Sigmoid colon (tissue), 7 donors: ENCODE measurements at places on chromosomes 1 and 21.

DNA sequence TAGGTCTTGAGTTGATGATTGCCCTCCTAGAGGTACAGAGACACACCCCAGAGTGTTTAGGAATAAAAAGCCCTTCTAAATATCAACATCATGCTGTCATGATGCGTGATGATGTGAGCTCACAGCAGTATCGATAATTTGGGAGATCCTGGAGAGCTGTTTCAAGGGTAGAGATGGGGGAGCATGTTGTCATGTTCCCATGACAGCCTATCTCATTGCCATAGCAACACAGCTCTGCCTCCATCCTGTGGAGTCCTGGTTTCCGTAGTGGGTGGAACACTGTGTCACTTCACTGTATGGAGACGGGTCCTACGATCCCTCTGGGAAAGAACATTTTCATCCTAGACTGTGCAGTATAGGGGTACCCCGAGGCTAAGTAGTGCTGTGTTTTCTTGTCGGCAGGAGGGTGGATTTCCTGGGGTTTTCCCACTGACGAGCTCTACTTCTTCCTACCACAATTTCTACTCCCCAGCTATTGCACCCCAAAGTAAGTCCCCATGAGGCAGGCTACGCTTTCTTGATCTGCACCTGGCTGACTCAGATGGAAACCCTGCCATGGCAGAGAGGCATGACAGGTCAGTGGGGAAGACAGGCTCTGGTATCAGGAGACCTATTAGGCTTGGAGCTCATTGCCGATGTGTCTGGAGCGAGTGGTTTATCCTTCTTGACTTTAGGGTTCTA, 7.2 kb downstream of the KISS1 start:
- no peak for DNase-seq

DNA sequence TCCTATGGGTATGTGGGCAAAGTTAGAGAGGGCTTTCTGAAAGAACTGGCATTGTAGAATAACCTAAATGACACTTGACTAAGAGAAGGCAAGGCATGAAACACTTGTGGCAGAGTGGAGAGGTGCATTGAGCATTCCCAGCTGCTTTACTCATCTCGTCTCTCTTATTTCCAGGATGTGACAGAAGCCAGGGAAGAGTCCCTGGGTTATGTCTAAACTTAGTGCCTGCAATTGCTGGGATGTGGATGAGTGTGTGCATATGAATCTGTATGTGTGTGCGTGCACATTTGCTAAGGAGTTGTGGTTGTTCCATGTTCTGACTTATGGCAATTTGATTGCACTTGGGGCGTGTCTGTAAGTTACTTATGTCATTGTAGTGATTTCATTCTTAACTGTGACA, 1326.5 kb upstream of the B3GALT2 start:
- DNase-seq, result no peak

DNA sequence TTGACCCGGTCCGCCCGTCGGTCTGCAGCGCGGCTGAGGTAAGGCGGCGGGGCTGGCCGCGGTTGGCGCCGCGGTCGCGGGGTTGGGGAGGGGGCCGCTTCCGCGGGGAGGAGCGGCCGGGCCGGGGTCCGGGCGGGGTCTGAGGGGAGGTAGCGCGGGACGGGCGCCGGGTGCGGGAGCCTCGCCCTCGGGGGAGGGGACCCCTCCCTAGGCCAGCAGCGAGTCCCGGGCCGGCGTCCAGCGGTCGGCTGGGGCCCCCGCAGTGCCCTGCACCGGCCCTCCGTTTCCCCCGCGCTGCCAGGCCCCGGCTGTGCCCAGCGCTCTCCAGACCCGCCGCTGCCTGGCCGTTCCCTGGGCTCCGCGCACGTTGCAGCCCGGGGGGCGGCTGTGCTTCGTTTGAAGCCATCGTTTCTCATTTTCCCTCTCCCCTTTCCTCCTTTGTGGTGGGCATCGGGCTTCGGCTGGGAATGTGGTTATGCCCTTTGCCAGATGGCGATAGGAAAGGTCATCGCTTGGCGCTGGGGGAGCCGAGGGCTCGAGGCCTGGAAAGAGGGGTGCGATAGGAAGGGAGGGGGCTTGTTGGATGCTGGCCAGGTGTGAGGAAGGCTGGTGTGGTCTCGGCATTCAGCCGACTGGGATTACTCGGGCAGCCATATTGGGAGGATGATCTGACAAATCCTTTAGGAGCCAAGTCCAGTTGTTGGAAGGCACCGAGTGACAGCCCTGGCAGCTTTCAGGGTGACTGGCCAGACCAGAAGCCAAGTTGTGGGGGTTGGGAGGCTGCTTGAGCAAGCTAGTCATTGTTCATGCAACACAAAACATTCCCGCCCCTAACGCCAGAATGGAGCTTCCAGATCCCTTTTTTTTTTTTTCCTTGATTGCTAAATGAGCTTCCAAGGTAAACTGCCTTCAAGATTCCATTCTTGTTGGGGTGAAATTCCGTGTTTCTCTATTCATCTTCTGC, 753 bp downstream of the KIF1B start:
- peak; percentile 98 for DNase-seq

GRCh38 chr1:67564193-67564592, 120.8 kb upstream of the GADD45A start:
- peak; percentile 76 for DNase-seq

- peak; percentile 73 for DNase-seq
These were observed 630 bp downstream of the ACP6 start for GRCh38 chr1:147669469-147670318.

GRCh38 chr1:114130213-114130612, 23.5 kb downstream of the SYT6 start:
- peak; percentile 6 for DNase-seq

DNA sequence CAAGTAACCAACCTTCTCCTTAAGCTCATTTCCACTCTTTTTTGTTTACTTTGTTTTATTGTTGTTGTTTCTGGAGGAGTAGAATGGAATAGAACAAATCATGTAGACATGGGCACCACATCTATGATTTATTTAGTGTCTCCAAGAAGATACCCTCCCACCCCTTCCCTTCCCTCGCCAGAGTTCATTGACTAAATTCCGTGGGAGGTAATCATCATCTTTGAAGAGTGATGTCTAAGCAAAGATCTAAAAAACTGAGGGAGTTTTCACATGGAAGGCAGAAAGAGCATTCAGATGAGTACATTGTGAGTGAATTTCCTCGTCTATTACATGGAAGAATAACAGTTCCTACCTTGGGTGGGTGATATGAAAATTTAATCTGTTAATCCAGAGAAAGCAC, 136.2 kb downstream of the SEC16B start:
- DNase-seq, result no peak

GRCh38 chr1:187010571-187011309, 182.0 kb downstream of the PLA2G4A start:
- DNase-seq, result no peak

GRCh38 chr1:178500936-178501554, 4.3 kb upstream of the CLEC20A start:
- no peak for DNase-seq

DNA sequence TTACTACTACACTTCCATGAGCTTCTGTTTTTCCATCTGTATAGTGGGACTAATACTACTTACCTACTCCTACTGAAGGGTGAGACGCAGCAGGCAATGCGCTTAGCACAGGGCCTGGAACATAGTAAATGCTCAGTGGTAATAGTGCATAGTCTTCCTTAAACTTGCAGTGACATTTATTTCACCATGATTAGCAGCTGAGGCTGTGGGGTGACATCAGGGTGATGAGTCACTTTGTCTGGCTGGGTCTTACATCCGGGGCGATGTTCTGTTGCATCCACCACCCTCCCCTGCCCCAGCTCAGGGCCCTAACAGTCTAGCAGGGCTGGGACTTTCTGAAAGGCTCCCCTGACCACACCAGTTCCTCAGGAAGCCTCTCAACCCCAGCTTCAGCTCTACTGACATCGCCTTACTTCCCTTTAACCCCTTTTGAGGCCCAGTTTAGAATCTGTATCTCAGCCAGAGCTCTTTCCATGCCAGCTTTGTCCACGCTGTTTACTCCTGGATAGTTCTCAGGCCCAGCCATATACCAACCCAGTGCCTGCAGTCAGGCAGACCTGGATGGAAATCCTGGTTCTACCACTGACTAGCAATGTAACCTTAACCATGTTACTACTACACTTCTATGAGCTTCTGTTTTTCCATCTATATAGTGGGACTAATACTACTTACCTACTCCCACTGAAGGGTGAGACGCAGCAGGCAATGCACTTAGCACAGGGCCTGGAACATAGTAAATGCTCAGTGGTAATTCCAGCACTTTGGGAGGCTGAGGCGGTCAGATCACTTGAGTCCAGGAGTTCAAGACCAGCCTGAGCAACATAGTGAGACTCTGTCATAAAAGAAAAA, 66.3 kb downstream of the CD58 start:
- DNase-seq, result peak; percentile 82

DNA sequence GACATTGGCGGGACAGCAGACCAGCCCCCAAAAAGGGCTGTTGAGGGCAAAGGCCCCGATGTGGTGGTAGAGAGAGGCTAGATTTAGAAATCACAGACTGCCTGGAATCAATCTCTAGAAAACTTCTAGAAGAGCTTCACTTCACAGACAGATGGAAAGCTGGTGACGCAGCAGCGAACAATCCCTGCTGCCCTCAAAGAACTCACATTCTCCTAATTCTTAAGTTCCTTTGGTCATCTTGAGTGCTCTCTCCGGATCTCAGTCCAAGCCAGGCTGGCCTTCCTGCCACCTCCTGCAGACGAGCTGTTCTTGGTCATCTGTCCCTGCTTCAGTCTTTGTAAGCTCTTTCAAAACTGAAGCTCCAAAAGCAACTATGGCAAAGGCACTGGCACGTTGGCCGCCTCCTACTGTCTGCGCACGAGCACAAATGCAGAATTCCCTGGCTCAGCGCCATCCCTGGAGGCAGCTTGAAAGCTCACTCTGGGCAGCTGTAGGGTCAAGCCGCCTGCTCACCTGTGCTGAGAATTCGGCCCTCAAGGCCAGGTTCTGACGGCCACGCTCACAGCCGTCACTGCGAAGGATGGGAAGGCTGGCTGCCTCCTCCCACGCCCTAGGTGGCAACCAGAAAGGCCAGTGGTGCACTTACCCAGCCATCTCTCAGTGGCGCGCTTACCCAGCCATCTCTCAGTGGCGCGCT, 110.6 kb downstream of the NPHP4 start:
- no peak for DNase-seq

- DNase-seq, result peak; percentile 76
These were observed 18.0 kb upstream of the ID3 start for GRCh38 chr1:23577056-23578004.

DNA sequence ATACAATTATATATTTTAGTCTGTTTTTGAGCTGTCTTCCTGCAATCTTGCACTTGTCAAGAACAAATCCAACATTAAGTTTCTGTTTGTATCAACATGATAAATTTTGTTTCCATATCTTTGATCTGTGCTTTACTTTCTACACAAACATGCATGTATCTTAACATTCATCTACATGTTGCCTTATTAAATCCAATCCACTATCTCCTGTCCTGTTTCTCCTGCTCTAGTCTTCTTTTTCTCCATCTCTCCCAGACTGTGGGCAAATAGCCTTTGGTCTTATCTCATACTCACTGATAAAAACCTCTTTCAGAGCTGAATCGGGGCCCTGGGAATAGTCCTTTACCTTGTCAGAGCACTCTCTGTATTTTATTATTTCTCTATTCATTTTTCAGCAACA, 101.3 kb downstream of the PLPPR4 start:
- no peak for DNase-seq

- DNase-seq, result no peak
These were observed 3.8 kb downstream of the HECTD3 start for GRCh38 chr1:45007311-45007710.

- no peak for DNase-seq
These were observed 2.5 kb downstream of the METTL13 start for GRCh38 chr1:171783816-171784530.

DNA sequence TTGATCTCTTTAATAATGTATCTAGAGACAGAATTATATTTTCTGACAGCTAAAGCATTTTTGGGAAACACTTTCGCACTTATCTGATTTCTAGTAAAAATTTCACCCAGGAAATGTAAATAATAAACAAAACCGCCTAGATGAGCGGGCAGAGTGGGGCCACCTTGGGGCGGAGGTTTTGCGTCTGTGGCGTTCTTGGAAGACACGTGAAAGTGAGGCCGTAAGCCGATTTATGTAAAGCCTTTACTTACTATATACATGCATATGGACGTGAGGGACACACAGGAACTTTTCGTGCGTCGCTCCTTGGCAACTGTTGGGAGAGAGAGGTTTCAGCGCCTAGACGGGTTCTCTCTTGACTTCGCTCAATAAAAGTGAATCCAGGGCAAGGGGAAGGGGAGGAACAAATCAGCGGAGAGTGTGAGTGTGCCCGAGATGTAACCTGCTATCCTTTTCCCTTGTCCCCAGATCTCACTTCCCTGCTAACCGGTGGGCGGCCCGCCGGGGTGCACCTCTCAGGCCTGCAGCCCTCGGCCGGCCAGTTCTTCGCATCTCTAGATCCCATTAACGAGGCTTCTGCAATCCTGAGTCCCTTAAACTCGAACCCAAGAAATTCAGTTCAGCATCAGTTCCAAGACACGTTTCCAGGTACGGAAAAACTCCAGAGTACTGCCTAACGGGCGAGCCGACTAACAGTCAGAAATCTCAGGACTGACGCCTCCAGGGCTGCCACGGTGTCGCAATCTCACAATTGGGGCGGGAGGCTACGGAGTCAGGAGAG, 1.7 kb downstream of the HLX start:
- peak; percentile 96 for DNase-seq

DNA sequence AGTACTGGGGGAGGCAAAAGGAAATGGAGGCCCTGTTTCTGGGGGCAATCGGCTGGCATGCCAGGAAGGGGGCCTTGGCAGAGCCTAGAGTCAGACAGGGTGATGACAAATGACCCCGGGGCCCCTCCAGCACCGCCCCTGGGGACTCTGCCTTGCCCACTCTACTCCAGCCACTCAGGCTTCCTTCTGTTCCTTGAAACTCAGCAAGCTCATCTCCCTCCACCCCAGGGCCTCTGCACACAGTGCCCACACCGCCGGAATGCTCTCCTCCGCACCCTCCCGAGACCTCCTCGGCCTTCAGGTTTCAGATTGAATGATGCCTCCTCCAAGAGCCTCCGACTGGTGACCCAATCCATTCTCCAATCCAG, 122.5 kb upstream of the ZBTB40 start:
- DNase-seq, result peak; percentile 46

- no peak for DNase-seq
These were observed 426.6 kb upstream of the ESRRG start for GRCh38 chr1:217149791-217150190.

- DNase-seq, result peak; percentile 72
These were observed 10.9 kb upstream of the UBR4 start for GRCh38 chr1:19220991-19221390.

- DNase-seq, result no peak
These were observed 7.1 kb downstream of the TMEM54 start for GRCh38 chr1:32894019-32894600.

- DNase-seq, result no peak
These were observed 7.6 kb upstream of the PEAR1 start for GRCh38 chr1:156885880-156886355.
